Cortex of kidney (tissue), 1 donor: ENCODE measurements at places on chromosomes 2 and 18.

DNA sequence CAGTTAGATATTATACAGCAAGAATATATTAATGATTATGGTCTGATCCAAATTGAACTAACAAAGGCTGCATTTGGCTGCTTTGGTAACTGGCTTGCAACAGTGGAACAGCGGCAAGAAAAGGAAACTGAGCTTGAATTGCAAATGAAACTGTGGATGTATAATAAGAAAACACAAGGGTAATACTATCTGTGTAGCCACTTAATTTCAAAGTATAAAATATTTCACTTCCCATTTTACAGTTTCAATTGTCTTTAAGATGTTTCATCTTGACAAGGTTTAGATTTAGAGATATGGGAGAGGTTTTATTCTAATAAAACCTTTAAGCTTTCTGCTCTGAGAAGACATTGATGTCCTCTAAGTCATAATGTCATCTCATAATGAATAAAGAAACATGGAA is 23.8 kb downstream of the WDR75 start:
- no peak for DNase-seq

DNA sequence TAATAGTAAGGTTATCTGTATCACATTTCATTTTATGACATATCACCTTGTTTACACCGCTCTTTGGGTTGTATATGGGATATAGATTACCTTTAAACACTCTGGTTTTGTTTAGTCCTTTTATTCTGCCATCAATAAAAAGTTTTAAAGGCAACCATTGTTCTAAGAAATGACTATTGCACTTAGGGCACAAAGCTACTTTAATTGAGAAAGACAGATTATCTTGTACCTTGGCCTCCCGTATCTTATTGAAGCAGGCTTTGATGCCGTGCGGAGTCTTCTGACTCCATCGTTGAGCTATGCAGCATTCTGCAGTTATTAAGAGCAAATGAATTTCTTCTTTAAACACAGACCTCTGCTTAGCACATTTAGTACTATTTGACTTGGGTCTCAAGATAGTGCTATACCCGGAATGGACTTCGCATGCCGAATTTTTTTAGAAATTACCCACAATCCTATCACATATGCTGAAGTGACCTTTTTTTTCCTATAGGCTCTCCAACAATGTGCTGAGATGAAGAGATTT is 16.7 kb downstream of the PKDCC start:
- DNase-seq = no peak

DNA sequence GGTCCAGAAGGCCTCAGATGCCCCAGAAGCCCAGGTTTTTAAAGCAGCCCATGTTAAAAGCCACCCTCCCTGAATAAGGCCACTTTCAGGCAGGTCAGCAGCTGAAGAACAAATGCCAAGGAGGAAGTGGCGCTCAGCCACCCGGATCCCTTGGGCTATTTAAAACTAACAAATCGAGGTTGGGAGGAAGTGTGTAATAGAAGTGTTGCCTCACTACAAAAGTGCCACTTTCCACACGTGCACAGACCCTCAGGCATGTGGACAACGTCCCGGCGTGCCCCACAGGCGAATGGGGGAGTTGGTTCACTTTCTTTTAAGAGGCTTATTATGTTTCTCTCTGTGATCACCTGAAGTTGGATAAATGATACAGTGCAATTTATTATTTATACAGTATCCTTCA is 173.8 kb upstream of the SALL3 start:
- DNase-seq = no peak

GRCh38 chr2:8169443-8169842 is 512.4 kb upstream of the ID2 start:
- no peak for DNase-seq

- no peak for DNase-seq
Observed at GRCh38 chr2:145757503-145758246, 1237.8 kb upstream of the ZEB2 start.
